ENCODE measurements at places on chromosomes 4 and X.
A peak's percentile ranks its signal among the peaks of the same experiment; 100 is the strongest.

DNA sequence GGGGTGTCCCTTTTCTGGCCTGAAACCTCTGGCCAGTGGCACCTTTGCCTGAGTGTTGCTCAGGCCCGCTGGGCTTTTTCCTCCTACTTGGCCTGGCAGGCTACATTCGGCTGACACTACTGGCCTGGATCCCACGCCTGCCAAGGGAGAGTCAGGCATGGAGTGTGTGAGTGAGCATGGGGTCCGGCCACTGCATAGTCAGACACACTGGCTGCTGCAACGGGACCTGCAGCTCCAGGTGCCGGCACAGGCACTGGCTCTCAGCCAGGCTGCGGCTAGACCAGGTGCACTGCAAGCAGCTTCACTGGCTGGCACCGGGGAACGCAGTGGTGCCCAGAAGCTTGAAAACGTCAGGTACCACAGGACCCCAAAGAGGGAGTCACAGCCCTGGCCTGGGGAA lies 434.9 kb downstream of the ARHGAP24 start:
- DNase-seq: no peak

DNA sequence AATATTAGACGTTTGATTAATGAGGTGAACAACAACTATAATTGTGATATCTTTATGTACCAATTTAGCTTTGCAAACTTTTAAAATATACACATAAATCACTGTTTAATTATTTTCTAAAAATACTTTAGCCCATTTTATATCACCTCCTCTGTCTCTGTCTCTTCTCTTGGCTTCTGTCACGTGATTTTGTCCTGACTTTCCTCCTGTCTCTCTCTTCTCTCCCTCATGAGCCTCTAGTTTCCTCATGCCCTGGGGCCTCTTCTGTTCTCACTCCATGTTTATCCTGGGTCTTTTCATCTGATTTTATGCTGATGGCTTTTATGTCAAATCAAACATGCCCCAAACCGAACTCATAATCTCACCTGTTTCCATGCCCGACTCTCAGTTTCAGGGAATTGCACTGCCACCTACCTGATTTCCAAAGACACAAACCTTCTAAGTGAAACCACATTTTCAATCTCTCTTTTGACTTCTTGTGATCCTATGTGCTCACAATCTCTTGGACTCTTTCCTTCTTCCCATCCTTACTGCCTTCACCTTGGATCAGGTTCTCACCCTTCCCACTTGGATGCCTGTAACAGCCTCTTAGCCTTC lies 303.0 kb upstream of the GALNT7 start:
- no peak for DNase-seq

DNA sequence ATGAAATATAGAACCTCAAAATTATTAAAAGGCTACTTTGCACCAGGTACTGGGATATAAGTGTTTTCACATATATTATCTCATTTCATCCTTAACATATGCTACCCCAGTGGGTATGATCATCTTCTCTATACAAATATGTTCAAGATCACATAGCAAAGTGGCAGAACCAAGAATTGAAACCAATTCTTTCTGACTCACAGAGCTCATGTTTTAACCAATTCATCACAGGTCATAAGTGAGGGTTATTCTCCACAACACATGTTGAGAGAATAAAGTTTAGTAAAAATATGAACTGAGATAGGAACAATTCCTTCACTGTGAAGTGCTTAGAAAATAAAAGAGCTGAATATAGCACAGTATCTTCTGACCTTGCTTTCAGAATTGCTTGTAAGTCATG lies 442.9 kb upstream of the RASGEF1B start:
- DNase-seq: no peak

DNA sequence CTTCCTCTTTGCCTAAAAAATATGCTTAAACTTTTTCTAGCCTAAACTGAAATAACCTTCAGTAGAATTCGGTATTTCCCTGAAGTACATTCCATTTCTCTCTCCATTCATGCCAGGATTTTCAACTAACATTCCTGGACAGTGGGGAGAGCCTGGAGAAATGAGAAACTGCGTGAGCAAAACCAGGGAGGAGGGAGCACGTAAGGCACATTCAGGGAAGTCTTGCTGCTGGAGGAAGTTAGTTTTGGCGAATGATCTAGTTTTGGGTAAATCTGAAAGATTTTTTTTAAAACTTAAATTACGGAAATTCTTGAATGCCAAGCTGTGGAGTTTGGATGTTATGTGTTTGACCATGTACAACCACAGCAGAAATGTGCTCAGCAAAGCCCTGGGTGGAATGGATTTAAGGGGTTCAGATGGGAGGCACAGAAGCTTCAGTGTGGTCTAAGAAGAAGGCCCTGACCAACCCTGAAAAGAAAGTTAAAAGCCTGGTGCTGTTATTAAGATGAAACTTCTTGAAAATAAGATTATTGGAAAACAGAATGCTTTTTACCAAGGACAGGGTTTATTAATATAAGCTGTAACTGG lies 347.8 kb downstream of the ANK2 start:
- no peak for DNase-seq

DNA sequence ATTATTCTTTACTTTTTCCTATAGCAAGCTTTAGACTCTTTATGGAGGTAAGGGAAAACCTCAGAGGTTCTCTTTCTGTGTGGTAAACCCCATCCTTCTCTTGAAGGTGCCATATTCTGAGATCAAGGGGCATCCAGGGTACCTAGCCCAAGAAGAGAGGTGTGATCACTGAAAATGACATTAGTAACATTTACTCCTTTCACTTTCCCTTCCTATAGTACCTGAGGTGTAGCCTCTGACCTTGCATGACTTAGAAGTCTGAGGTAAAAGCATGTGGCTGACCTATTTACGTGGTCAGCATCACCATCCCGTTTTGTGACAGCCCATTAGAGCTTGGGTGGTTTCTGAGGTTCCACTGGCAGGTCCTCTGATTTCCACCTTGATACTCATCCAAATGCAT lies 25.7 kb downstream of the SGMS2 start:
- DNase-seq: no peak

- no peak for DNase-seq
Measured at GRCh38 chr4:15148691-15149090, 146.4 kb downstream of the CPEB2 start.

DNA sequence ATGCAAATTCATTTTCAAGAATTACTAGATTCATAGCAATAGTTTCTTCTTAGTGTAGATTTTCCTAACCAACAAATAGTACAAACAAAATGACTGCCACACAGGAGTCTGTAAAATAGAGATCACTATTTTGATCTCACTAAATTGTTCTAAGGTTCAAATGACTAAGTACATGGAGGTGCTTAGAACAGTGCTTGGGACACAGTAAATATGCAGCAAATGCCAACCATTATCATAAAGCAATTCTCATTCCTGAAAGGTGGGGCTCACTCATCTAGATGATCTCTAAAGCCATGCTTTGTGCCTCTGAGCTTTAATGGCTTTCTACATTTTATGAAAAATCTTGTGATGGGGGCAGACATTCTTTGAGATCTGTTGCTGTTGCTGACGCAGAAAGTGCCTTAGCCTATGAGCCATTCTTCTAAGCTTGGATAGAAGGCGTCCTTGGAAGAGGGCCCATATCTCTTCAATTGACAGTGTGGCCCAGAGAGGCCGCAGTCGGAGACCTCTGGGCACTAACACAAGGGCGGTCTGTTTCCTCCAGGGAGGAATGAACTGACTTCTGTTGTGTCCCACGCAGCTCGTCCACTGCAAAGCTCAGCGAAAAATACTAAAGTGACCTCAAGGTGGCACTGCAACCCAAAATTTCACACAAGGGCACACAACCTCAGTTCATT lies 23.5 kb downstream of the TLR10 start:
- peak; percentile 47 for DNase-seq

- no peak for DNase-seq
Measured at GRCh38 chrX:25084446-25084845, 68.7 kb upstream of the ARX start.

DNA sequence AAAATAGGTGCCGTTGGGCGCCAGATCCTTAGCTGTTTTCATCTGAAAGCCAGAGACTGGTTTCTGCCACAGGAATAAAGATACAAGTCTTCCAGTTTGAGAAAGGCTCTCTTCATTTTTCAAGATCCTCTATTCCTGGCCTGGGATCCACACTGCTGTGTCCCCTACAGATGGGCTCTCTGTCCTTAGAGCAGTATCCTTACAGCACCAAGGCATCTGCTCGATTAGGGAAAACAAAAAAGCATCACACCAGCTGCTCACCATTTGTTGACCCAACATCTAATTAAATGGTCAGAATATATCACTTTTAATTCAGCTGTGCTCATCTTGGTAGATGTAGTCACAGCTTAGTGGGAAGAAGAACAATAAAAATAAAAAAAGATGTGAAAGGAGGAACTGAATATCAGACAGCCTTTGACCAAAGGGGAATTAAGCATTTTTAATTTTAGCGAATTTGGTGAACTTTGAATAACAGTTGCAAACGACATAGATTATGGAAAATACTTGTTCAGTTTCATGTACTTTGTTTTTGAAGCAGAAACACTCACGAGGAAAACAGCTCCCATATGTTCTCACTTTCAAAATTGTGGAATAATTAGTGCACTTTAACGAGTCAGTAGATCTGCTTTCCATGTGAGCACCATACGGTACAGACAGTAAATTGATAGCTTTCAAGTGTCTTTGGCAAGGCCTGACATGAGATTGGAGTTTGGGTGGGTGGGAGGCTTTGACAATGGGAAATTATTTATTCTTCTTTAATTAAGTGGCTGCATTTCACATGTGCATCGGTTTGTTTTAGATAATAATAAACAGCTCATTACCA lies 148.4 kb upstream of the CLNK start:
- DNase-seq: no peak

DNA sequence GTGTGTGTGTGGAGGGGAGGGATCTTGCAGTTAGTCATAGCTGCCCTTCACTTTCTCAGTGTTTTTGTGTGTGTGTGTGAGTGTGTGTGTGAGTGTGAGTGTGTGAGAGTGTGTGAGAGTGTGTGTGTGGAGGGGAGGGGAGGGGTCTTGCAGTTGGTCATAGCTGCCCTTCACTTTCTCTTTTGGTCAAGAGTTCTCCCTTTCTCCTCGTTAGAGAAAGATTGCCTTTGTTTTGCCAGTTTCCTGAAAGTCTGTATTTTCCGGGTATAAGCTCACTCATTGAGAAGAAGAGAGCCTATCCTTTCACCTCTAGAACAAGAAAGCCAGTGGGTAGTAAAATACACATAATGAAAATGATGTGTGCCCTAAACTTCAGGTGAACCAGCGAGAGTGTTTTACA lies 75.2 kb upstream of the ENPP6 start:
- DNase-seq: no peak

DNA sequence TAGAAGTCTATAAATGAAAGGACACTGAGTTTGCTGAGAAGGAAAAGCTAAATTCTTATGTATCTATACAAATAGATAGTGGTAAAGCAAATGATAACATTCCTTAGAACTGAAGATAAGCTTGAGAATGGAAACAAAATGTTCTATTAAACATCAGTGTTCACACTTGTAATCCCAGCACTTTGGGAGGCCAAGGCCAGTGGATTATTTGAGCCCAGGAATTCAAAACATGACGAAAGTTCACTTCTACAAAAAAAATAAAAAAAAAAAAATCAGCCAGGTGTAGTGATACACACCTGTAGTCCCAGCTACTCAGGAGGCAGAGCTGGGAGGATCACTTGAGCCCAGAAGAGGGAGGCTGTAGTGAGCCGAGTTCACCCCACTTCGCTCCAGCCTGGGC lies 199.8 kb downstream of the COMMD8 start:
- no peak for DNase-seq

DNA sequence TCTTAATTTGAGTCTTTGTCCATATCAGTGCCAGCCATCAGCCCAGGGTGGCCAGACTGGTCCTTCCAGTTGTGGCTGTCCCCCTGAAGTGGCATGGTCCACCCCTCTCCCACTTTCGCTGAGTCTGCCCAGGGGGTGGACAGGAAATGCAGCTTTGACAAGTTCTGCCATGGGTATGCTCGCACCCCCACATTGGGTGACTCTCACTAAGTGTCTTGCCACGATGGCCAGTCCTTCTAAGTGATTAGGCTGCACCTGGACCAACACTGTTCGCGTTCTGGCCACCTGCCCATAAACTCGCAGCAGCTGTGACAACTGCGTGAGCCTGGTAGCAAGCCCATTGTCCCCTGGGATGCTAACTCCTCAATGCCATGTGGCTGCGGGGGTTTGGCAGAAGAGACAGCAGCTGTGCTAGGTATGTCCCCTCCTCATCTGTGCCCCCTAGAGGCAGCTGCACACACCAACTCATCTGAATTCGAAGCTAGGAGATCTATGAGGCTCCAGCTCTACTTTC lies 10.0 kb upstream of the LNX1 start:
- no peak for DNase-seq

DNA sequence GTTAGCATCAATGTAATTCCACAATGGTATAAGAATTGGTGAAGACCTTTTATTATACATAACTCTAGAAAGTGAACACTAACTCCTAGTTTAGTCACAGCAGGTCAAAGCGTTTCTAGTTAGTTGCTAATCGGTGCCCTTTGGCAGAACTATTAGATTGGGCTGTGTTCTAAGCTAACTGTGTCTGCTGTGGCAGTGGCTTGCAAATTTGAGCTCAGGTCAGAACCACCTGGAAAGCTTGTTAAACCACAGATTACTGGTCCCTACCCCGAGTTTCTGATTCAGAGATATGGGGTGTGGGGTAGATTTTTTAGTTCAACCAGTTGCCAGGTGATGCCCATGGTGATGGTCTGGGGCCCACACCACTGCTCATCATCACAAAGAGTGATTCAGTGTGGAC lies 332.1 kb downstream of the UNC5C start:
- no peak for DNase-seq

- DNase-seq: no peak
Measured at GRCh38 chrX:23883737-23884354, 23.9 kb downstream of the APOO start.

DNA sequence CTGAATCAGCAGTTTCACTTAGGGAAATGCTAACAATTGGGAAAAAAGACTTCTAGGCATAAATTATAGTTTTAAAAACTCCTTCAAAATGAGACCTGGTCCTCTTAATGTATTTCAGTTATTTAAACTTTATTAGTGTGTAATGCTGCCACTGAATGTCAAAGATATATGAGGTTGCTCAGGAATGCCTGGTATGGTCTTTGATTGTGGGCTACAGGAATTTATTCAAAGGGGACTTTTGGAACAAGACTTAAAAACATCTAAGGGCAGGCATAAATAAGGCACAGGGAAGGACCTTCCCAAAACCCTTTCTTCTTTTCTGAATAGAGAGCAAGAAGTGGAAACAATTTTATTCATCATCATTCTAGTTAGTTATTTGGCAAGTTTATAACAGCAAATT lies 439.1 kb downstream of the TLL1 start:
- DNase-seq: no peak

- DNase-seq: no peak
Measured at GRCh38 chr4:15482842-15483241, 13.2 kb downstream of the CC2D2A start.

- DNase-seq: no peak
Measured at GRCh38 chr4:41963105-41963504, 18.5 kb upstream of the DCAF4L1 start.

DNA sequence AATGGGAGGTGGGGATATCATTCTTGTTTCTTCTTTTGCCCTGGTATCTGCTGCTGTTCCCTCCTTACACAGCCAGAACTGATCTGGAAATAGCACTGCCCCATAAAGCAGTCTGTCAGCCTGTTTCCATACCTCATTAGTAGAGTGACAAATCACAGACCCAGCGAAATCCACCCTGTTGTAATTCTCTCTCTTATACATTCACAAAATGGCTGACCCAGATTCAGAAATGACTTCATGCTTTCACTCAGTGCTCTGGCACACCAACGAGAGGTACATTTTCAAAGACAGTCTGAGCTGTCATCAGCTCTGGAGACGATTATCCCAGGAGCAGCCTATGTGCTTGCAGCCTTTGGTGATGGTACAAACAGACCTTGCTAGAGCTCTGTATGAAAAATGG lies 164.6 kb downstream of the AFF2 start:
- DNase-seq: no peak

- no peak for DNase-seq
Measured at GRCh38 chr4:101831816-101832215, 41.3 kb downstream of the BANK1 start.

- DNase-seq: no peak
Measured at GRCh38 chr4:106529348-106530023, 160.9 kb upstream of the GIMD1 start.

All from activated CD4-positive, alpha-beta T cell treated with anti-CD3 and anti-CD28 coated beads for 1 hour (primary cell).